ENCODE measurements at places on chromosomes 5 and 9. TPM values are rescaled to one million over a fixed set of nuclear protein-coding genes. Genes with fewer than 3 reads are reported as not detected.

The TERT gene
- total RNA-seq, result 0.47 TPM

The NINJ1 gene
- 54.4 TPM for total RNA-seq

The CCNJL gene
- total RNA-seq, result 4.5 TPM

The GDNF gene
- 7.5 TPM for total RNA-seq

The GPSM1 gene
- total RNA-seq, result 45.0 TPM

The DOCK2 gene
- total RNA-seq, result 19.7 TPM

The ISL1 gene
- total RNA-seq, result not detected

Measured in metanephros (tissue), 2 donors.